ENCODE measurements at places on chromosomes 6 and 20.

DNA sequence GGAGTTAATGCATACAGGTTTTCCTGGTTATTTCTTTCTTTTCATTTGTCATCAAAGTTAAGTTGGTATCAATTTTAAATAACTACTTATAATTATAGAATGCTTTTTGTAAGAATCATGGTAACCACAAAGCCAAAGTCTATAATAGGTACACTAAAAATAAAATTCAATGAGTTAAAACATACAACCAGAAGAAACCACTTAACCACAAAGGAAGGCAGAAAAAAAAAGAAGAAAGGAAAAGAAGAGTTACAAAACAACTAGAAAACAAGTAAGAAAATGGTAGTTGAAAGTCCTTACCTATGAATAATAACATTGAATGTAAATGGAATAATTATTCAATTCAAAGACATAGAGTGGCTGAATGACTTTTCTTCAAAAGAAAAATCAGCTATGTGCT, 45.6 kb downstream of the THBS2 start:
- no peak for DNase-seq

- no peak for DNase-seq
Measured at GRCh38 chr6:6005051-6006005, 1.4 kb downstream of the NRN1 start.

- DNase-seq: no peak
Measured at GRCh38 chr6:25652007-25652515, at the start of gene SCGN. TSS of gene SCGN (plus strand) at chr6:25652215. CDS start at chr6:25652404, 189 bp downstream.

GRCh38 chr6:36969240-36969691, 14.7 kb downstream of the PI16 start:
- no peak for DNase-seq

- no peak for DNase-seq
Measured at GRCh38 chr6:43396408-43397149, 27.1 kb upstream of the ZNF318 start.

- DNase-seq: no peak
Measured at GRCh38 chr6:2026133-2026532, 219.3 kb downstream of the GMDS start.

GRCh38 chr20:62742979-62743776, 34.5 kb downstream of the NTSR1 start:
- no peak for DNase-seq

- no peak for DNase-seq
Measured at GRCh38 chr6:18053555-18054445, 66.4 kb upstream of the KIF13A start.

DNA sequence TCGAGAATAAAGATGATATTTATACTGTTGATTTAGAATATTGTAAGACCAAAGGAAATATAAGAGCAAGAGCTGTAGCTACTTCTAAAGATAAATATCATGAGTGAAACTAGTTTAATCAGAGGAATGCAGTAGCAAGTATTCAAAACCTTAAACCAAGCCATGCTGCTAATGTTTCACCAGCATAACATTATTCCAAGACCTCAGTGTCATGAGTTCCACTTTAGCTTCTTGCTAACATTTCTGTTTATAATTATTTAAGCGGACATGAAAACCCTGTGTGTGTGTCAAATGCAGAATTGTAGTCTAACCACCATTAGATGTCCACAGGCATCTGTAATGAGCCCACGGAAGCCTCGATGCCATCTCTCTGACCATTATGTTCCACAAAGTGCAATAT, 752.6 kb upstream of the MARCKS start:
- DNase-seq: no peak

- DNase-seq: no peak
Measured at GRCh38 chr6:111530218-111530617, 47.2 kb upstream of the REV3L start.

DNA sequence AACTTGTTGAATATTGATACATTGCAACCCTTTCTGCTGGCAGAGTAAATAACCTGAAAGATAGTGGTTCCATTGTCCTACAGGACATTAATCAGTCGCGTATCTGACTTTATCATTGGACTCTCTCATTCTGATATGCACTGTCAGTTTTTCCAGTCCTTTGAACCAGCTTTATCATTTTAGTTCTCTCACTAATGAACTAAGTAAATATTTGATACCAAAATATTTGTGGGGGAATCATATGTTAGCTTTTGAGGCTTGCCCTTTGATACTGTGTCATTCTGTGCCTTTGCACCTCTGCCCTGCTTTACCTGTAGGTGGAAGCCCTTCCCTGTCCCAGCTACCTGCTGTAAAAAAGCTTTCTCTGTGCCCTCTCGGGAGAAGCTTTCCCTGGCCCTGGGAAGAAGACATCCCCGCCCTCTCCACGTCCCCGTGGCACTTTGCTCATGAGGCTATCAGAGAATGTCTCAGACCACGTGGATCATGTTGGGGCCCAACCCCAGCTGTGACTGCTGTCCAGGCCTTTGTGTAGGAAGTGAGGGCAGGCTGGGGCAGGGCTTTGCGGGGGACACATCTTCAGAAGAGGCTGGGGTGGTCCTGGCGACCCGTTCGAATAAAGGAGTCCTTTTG, 117.8 kb upstream of the NXT1 start:
- no peak for DNase-seq

DNA sequence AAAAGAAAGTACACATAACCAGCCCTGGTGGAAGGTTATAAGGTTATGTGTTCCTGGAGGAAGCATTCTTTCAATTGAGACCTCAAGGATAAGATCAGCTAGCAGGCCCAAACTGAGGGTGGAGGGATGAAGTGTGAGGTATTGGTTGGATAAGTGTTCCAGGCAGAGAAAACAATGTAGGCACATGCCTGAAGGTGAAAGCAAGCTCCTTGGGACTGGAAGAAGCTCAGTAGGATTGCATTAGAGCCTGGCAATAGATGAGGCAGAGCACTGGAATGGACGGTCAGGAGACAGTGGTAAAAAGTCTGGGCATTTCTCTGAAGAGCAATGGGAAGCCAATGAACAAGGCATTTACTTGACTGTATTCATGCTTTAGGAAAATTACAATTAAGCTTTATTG, 89.9 kb upstream of the SHLD1 start:
- DNase-seq: no peak

GRCh38 chr6:46832816-46833215, 39.6 kb downstream of the MEP1A start:
- DNase-seq: no peak

DNA sequence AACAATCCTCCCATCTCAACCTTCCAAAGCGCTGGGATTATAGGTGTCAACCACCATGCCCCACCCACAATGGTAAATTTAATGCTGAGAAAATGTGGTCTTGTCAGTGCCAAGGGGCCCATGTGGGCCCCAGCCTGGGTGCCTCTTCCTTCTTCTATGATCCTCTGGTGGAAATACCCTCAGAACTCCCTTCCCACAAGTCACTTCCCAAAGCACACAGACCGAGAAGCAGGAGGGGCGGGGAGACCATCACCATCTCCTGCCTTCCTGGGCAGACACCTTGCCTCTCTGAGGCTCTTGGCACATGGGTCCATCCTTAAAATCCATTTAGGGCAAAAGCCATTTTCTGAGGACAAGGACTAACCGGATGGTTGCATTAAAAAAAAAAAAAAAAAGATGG, 59.0 kb downstream of the NOL4L start:
- DNase-seq: no peak

- DNase-seq: no peak
Measured at GRCh38 chr6:7691021-7691420, 34.9 kb upstream of the BMP6 start.

GRCh38 chr6:35248300-35248699, 11.2 kb upstream of the ZNF76 start:
- no peak for DNase-seq

GRCh38 chr6:109015176-109015575, 79.5 kb downstream of the SESN1 start:
- no peak for DNase-seq

- DNase-seq: no peak
Measured at GRCh38 chr20:33431797-33432381, 11.7 kb downstream of the SNTA1 start.

DNA sequence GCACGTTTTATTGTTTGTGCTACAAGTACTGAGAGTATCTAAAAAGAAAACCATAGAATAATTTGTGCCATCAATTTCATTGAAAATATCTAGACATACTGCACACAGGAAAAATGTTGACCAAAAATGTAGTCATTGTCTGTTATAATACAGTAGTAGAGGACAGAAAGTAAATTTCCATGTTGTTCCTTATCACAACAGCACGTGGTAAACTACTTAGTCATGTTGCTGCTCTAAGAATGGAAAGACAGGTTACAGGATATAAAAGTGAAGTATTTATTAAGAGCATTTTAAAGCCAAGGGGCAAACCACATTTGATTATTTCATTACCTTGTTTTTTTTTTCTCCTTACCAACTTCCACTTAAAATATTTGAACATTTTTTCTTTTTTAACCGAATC, 89.0 kb upstream of the CEP85L start:
- DNase-seq: no peak

GRCh38 chr6:143264986-143265764, 185.3 kb downstream of the ADAT2 start:
- DNase-seq: no peak

- DNase-seq: no peak
Measured at GRCh38 chr20:35893942-35894341, 60.4 kb downstream of the SCAND1 start.

DNA sequence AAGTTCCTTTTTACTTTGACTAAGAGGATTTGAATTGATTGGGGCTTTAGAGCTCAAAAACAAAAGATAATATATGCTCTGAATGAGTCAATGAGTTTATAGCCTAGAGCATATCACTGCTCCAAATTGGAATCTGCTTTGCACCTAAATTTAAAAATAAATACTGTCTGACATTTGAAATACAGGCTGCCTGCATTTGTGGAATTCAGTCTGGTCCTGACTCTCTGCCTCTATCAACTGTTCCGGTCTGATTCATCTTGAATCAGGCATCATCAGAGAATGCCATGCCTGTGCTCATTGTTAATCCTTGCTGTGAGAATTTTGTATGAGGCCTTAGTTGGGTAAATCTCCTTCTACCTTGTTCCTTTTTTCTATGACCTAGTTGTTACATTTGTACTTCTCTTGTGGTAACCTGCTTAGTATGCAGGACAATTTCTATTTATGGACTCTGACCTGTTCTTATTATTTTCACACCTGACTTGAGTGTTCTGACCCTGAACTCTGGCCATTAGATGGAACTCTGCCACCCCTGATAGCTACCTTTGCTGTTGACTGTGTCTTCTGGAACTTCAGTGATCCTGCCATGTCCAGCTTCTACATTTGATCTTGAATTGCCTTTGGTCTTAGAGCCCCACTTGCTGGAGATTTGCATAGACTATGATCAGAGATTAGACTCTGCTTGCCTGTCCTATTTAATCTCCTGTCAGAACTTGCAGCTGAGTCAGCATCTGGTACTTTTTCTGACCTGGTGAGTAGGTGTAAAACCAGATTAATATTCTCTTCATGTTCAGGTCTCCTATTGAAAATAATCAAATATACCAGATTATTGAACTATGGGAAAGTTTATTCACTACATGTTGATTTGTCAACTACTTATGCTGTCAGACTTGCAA, 442.7 kb upstream of the HS3ST5 start:
- no peak for DNase-seq

DNA sequence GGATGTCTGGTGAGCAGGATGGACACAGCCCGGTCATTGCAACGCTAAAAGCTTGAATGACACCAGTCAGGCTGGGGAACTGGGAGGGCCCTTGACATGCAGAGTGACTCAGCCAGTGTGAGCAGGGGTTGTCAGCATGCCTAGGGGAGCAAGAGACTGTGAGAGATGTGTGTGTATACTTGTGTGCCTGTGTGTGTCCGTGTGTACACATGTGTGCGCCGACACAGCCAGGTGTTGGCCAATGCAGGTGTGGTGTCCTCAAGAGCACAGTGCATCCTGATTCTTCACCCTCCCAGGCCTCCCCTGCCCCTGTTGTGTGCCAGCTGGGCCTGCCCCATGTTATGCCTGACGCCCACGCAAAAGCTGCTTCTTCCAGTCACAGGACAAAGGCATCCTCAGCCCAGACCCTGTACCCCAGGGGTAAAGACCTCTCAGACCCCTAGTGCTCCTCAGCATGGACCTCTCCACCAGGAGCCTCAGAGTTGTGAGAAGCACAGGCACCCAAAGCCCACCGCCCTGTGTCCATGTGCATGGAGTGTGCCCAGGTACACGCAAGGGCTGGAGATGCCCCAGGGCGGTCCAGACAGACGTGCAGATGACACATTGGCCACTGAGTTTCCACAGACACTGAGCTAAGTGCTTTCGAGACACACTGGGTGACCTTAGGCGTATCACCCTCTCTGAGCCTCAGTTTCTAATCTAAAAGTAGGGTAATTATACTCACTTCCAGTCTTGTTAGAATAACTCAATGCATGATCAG, 16.6 kb downstream of the NRSN2 start:
- no peak for DNase-seq

DNA sequence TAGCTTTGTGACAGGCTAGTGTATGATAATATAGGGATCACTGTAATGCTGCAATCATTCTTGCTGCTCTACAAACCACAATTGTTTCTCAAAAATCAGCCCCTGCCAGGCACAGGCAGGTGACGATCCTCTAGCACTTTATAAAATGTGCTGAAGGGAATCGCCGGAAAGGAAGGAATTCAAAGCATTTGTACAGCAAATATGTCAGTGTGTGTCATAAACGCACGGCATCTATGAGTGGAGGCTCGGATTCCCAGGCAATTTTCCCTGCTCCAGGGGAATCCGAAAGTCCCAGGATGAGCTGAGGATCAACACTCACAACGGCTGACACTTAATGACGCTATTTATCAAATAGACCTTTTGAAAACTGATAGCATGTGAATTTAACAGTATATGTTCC, 1.4 kb downstream of the PHACTR1 start:
- DNase-seq: no peak

DNA sequence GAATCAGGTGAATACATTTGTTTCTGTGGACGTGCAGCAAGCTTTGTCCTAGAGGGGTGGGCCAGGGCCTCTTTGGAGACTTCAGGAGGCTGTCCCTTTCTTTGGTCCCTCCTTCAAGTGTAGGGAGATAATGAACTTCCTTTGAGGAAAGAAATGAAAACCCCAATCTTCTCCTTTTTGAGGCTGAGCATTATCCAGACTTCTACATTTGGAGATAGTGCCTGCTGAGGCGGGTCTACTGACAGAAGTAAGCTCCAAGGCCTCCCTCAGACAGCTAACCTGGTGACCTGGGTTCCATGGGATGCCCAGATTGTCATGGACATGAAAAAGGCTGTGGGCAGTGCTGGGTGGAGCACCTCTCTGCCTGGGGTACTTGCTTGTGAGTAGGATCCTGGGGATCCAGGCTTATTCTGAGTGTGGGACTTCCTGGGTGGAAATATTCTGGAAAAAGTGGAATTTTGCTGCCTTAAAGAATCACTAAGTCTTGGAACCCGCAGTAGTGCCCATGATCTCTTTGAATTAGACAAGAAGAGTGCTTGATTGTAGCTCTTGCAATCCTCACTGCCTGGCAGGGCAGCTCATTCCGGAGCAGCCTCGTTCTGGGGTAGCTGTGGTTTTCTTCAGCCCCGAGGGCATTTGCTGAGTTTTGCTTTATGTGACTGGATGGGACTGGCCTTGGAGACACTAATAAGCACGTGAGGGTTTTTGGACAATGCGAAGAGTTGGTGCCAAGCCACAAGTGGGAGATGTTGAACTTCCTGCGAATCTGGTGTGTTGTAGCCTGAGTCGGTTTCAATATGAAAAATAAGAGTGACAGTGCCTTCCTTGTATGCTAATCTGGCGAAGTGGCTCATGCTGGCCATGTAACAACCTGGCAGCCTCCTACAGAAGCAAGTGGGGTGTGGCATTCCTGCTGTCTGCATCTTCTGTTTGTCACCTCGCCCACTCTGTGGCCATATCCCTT, 28.1 kb downstream of the SNRNP48 start:
- DNase-seq: no peak

GRCh38 chr6:81561071-81561564, 191.4 kb downstream of the TENT5A start:
- no peak for DNase-seq

All from cortex of kidney (tissue), 1 donor.